ENCODE measurements at places on chromosomes 6 and 20.

GRCh38 chr20:32201977-32202363 lies 5.6 kb downstream of the PLAGL2 start:
- no peak for DNase-seq

DNA sequence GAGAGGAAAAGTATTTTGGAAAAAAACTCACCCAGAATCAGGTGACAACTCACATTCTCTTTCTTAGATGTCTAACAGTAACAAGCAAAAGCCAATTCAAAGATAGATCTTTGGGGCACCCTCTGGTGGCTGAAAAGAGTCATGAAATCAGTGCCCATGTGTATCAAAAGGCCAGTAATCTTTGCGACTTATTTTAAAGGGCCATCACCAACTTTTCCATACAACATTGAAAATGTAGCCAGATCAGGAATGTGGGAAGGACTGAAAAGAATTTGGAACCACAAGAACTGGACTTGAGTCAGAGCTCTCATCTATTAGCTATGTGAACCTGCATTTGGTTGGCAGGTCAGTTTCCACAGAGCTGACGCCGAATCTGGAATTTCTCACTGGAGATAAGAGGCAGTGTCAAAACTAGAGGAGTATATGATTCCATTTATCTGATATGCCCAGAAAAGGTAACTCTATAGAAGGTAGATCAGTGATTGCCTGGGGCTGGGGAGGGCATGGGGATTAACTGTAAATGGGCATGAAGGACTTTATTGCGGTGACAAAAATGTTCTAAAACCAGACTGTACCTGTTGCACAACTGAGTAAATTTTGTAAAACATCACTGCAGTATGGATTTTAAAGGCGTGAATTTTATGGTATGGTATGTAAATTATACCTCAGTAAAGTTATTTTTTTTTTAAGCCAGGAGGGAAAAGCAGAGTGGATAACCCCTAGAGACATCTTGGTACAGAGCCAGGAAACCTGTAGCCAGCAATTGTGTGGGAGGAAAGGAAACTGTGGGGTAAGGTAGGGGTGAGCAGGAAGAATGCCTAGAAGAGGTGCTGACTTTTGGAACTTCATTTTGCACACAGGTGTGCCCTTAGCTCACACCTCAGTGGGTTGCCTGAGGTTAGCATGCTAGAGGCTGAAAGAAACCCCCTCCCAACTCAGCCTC lies 117.1 kb upstream of the ASF1A start:
- DNase-seq = no peak

DNA sequence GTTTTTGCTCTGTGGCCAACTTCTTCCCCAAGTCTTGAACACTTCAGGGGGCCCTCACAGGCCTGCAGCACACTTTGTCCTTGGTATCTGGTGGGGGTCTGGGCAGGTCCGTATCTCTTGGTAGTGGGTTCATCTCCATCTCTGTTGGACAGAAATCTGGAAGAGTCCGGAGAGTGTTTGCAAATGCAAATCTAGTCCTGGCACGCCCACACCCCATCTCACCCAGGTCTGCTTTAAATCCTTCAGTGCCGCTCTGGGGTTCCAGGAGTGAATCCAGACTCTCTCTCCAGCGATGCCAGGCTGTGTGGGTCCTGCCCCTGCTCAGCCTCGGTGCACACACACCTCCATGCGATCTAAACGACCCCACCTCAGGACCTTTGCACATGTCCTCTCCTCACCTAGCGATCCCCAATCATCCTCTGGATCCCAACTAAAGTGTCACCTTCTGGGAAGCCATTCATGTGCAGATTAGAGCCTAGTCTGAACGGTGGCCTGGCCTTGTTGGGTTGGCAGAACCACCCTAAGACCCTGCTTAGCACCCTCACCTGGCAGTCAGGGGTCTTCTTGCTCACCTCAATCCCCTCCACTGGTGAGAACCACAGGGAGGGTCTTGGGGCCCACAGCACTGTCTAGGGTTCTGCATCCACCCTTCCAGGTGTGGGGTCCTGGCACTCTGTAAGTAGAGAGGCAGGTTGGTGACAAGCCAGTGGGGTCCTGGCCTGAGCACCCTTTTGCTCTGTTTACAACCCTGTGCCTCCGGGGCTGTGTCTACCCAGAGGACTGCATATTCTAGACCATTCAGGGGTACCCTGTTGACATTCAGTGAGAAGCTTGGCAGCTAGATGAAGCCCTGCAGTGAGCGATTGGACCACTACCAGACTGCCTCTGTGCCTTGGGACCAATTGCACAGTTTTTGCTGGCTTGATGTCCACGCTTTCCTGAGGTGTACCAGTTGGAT lies 100.8 kb downstream of the SYCP2 start:
- DNase-seq = no peak

DNA sequence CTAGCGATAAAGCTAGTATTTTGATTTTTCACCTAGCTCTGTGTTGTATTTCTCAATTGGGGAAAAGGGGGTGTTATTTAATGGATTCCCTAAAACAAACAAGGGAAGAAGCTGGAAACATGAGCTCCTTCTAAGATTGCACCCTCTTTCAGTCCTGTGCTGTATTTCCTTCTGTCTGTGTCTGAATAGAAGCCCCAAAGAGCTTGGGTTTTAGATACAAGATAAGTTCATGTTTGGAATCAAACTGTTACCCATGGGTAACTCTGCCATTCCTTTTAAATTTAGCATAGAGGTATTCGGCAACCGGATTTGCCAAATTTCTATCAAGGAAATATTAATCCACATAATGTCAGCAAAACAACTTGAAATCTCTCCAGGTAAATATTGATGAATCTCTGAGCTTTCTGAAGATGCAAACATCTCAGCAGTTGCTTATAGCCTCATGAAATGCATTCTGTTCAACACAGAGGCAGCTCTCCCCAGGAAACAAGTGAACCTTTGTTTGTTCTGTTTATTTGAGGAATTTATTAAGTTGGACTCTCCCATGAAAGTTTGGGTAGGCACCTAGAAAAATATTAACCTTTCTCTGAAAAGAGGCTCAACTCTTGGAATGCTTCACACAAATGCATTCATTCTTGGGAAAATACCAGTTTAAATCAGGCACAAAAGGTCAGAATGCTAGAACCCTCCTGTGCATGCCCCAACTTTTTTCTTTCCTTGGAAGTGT lies 9.9 kb upstream of the SCGN start:
- DNase-seq = no peak

DNA sequence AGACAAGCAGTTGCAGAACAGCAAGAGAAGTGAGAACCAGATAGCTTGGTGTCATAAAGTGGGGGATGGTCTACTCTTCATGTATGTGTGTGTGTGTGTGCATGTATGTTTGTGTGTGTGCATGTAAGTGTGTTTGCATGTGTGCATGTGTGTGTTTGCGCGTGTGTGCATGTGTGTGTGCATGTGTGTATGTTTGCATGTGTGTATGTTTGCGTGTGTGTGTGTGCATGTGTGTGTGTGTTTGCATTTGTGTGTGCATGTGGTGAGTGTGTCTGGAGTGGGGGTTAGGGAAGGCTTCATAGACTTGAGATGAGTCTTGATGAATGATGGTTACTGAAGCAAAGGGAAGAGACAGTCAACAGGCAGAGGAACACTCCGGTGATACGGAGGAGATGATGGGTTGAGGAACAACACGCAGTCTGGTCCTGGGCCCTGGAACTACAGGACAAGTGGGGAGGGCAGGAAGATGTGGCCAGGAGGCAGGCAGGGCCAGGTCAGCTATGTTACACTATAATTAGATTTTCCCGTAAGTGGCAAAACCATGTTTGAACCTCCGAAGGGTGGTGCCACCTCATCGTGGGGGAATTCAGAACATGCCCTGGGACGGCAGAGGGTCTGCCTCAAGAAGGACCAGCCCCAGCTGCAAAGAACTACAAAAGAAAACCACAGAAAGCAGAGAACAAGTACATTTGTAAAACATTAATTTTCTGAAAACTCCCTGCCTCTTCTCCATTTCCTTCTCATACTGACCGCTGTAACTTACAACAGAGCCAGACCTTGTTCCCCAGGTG lies 38.7 kb upstream of the PDE10A start:
- no peak for DNase-seq

DNA sequence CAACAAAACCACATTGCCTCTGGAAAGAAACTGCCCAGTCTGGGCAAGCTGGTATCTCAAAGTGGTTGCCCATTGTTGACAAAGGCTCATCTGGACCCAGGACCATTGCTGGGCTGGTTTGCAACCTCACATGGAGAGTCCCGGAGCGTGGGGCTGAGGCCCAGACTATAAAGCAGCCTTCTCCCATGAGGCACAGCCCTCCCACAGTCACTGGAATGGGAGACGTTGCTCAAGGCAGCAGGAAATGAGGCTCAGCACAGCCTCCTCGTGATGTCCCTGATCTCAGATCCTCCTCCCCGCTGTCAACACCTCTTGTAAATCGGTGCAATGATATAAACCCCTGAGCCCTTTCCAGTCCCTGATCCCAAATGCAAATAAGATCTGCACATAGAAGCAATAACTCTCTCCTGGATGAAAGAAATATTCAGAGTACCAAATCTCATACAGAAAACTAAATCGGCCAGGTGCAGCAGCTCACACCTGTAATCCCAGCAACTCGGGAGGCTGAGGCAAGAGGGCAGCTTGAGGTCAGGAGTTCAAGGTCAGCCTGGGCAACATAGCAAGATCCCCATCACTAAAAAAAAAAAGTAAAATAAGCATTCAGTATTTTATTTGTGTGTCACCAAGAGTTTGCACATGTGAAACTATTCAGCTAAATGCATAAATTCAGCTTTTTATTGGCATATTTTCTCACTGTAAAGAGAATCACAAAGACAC lies 103.0 kb upstream of the RREB1 start:
- no peak for DNase-seq

DNA sequence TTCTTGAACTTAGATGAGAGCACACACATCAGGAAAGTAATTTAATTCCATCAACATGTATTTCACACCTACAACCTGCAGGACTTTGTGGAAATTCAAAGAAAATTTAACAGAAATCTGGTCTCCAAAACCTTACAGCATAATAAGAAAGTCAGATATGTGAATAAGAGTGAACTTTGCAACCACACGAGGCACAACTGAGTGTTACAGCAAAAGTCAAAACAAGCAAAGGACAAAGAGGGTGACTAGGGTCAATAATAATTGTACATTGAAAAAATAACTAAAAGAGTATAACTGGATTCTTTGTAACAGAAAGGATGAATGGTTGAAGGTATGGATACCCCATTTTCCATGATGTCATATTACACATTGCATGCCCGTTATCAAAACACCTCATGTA lies 113.8 kb downstream of the MTFR2 start:
- no peak for DNase-seq

DNA sequence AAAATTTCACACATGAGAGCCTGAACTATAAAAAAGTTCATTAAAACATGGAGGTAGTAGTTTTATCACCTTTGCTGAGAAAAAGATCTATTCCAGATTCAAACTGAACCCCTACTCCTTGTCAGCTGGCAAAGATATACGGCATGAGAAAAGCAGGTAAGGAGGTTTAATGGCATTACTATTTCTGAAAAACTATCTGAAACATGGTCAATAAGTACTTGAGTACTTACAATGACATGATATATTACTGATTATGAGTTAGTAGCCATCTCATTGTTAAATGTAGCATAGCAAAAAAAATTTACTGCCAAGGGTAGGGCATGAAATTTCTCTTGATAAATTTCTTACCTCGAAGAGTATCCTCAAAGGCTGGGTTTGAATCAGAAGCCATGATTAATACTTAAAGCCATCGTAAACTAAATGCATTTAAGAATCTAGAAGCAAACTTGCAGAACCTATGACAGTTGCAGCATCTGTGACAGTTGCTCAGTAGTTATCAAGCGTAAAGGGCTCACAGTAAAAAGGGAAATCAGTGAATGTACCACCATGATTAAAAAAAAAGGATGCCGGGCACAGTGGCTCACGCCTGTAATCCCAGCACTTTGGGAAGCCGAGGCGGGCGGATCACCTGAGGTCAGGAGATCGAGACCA lies 8.7 kb downstream of the SLC17A5 start:
- no peak for DNase-seq

Measured in omental fat pad (tissue), 4 donors.